Endothelial cell (in vitro differentiated cells): ENCODE measurements at places on chromosomes 11 and 22. TPM values are rescaled to one million over a fixed set of nuclear protein-coding genes. Genes with fewer than 3 reads are reported as not detected.

DNA sequence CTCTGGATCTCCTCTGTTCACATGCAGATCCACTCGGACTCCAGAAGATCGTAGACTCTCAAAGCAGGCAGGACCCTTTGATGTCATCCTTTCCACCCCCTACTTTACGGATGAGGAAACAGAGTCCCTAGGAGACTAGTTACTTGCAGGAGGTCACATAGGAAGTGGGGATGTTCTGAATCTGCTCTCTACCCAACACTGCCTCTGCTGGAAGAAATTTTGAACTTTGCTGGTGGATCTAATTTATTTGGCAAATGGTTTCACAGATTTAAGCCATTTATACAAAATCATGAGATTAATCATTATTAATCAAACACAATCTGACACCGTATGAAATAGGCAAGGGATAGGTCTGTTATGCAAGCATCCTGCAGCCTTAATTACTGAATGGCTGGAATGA, 55.0 kb upstream of the USP47 start:
- DNase-seq: peak; percentile 28

DNA sequence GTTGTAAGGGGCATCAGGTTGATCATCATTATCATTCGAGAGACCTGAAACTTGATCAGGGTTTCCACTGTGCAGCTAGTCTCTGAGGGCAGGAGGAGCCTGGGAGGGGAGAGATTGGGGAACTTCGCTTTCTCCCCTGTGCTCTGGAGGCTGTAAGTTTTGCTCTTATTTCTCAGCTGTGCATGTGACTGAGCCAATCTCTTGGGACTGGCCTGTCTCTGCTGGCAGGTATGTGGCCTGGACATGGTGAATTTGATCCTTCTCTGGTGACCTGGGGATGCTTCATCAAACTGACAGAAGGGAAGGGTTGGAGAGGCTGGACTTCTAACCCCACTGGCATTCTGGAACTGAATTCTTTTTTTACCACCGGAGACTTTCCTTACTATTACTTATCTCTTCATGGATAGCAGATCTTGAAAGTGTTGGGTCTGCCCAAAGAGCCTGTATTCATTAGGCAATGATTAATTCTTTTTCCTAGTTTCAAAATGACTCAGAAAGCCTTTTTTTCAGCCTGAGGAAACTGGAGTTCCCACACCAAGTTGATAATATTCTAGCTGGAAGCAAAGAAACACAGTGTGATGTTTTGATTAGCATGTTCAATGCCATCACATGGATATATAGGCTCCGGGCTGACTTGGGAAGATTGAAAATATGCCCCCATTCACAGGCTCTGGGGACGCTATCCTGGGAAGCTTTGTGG, 36.5 kb downstream of the TSPAN18 start:
- DNase-seq: no peak

DNA sequence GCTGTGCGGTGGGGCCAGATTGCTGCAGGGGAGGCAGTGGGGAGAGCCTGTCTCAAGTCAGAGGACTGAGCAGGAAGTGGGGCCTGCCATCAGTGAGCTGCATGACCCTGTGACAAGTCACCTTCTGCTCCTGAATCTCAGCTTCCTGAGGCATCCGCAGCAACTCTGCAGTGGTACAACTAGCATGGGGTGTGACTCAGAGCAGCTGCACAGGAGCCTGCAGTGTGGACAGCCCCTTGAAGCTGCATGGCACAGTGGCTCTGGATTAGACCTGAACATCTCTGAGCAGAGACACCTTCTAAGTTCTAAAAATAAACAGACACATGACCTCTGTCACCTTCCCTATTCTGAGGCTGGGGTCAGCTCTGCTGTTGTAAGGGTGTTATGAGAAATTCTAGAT, 18.0 kb downstream of the FAM227A start:
- DNase-seq: no peak

DNA sequence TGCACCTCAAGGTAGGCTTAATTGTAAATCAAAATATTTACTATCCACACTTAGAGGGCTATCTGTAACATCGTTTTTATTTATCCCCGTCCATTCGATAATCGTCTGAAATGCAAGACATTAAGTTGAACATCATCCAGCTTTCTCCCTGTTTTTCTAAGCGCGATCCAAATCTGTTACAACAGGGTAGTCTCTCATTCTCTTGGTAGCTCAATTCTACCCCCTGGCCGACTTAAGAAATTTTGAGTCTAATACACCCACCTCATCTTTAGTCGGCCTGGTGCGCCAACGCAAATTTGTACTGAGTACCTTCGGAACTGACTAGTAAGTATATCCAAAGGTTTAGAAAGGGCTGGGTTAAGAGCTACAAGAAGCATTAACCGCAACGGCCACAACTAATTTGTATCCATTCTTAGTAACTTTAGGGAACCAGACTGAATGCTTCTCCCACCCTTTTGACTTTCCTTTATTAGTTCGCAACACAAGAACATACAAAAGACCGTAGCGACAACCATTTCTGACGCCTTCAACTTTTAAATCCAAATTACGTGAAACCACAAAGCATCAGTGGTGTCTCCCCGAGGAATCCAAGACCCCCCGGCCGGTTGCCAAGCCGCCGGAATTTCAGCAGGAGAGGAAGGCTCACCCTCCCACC, 1.0 kb upstream of the ZNF143 start:
- no peak for DNase-seq

GRCh38 chr11:64459609-64460008, 100.6 kb downstream of the RPS6KA4 start:
- no peak for DNase-seq

- DNase-seq: no peak
Observed at GRCh38 chr11:14645015-14645912, 1.7 kb downstream of the PDE3B start.

- DNase-seq: peak; percentile 27
Observed at GRCh38 chr22:32531931-32532819, 57.6 kb downstream of the FBXO7 start.

DNA sequence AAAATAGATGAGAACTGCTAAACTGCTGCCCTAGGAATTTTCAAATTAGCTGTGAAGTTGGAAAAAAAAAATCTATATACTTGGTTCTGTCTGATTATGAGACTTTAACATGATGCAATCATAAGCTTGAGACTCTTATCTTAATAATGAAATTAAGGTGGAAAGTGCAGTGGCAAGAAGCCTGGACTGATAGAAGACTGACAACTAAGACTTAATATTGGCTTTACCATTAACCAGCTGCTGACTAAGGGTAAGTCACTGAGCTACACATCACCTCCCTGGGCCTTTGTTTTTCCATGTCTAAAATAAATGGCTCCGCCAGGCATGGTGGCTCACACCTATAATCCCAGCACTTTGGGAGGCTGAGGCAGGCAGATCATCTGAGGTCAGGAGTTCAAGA, 56.9 kb downstream of the SLC35F2 start:
- DNase-seq: no peak

DNA sequence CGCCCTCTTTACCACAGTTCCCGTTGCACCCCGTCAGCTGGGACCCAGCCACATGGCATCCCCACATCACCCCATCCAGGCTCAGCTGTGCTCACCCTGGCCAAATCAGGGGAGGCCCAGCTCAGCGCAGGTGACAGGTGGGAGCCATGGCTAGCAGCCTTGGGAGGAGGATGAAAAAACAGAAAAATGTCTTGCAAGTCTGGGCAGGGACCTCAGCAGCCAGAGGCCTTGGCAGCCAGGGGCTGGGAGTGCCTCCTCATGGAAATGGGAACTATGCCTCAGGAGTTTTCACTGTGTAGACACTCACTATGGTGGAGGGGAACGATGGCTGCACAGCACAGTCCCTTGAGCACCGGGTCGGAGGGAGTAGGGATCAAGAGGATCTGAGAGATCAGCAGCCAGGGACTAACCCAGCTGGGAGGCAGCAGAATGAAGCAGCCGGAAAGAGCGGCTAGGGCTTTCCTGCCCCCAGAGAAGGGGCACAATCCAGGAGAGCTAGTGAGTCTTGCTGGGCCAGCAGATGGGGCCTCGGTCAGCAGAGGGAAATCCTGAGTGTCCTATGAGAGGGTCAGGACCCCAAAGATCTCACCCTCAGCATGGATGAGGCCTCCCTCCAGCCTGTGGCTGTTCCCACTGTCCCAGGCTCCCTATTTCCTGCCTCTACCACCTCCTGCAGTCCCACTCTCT, 6.2 kb upstream of the FTH1 start:
- DNase-seq: no peak

GRCh38 chr22:47628477-47629272, 866.2 kb downstream of the TBC1D22A start:
- DNase-seq: no peak

DNA sequence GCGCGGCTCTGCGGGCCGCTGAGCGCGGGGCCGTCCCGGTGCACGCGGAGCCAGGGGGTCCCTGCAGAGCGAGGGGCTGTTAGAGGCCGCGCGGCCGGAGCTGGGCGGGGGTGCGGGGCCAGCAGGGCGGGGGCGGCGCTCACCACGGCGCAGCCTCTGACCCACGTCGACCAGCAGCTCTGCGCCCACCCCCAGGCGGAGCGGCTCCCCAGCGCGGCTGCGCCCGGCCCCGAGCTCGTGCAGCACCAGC, 385 bp upstream of the SCO2 start:
- no peak for DNase-seq

DNA sequence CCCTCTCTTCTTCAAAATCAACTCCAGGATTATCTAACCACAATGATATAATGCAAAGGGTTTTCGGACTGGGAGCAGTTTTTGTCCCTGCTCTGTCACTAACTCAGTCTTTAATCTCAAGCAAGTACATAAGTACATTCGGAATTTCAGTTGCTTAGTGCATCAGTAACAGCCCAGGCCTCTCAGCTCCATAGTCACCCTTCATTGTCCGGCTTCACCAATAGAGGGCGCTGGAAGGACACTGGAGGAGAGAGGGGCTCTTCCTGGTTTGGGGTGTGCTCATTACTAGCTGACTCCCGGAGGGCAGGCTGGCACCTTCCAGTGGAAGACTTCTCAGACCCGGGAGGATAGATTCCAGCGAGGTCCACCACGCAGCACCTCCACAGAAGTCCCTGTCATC, 90.4 kb upstream of the PDGFD start:
- DNase-seq: peak; percentile 77

GRCh38 chr22:39967996-39968972, 8.1 kb downstream of the TMA7B start:
- DNase-seq: no peak

DNA sequence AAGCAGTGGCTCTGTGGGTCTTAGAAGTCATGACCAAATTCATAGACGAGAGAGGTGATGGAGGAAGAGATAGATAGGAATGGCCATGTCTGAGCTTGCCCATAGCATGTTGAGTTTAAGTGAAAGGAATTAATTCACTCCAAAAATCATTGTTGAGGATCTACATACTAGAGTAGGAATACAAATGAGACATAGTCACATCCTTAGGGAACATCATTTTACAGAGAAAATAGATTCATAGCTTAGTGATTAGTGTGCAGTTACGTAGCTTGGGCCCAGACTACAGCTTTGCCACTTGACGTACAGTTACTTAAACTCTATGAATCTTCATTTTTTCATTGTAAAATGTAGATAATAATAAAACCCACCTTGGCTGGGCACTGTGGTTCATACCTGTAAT, 21.4 kb upstream of the BMAL1 start:
- DNase-seq: no peak

GRCh38 chr11:62666259-62666926, 1.3 kb downstream of the CSKMT start:
- DNase-seq: no peak

DNA sequence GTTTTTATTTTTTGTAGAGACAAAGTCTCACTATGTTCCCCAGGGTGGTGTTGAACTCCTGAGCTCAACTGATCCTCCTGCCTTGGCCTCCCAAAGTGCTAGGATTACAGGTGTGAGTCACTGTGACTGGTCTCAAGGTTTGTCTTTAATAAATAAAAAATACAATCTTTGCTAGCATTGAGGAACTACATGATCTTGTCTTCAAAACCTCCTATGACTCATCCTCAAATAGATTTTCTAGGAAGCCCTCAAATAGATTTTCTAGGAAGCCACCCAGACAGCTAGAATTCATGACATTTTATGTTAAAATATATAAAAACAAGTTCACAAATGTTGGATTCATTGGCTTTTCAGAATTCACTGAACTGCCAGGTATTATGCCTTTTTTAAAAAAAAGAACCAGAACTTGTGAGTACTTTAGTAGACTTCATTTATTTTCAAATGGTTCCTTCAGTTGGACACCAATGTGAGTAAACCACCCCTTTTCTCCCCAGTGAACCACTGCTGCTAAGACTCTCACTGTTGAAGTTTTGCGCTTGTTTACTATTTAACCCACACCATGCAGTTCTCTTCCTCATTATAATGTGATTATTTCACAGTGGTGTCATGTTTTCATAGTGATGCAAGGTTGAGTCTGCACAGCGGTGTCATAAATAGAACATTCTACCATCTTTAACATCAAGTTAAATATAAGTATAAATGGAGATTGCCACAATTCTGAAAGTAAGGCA, 303.9 kb downstream of the CASP12 start:
- no peak for DNase-seq

GRCh38 chr11:94151903-94152677, 23.4 kb downstream of the PANX1 start:
- no peak for DNase-seq

- DNase-seq: no peak
Observed at GRCh38 chr11:33674035-33674814, 26.4 kb downstream of the C11orf91 start.

GRCh38 chr11:8426076-8426475, 162.4 kb upstream of the LMO1 start:
- no peak for DNase-seq

DNA sequence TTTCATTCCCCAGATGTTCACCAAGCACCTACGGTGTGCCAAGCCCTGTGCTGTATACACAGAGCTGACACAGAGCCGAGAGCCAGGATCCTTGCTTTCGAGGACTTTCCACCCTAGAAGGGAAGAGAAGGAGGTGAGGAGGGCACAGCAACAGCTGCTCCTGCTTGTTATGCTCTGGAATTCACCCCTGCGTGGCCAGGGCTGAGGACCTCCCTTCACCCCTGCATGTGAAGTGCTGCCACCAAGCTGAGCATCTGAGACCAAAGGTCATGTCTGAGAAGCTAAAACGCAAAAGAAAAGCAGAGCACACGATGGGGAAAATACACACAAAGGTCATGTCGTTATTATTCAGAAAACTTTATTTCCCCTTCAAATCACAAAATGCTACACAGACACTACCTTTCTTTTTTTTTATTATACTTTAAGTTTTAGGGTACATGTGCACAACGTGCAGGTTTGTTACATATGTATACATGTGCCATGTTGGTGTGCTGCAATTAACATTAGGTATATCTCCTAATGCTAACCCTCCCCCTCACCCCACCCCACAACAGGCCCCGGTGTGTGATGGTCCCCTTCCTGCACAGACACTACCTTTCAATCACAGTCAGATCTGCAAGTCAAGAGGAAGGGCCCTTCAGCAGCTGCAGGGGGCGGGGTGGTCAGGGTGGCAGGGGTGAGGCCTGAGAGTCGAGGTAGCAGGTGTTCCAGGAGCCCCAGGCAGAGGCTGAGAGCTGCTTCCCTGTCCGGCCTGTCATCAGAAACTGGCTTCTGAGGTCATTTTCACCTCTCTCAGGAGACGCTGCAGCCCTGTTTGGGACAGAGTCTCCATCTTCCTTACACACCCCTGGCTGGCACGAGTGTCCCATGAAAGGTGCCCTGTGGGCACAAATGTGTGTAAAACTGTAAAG, 40.1 kb upstream of the PRR5 start:
- no peak for DNase-seq

Gene DUSP8
- 2.2 TPM for total RNA-seq

Gene PLAAT2
- total RNA-seq: not detected

Gene MMP12
- total RNA-seq: not detected

Gene UBQLN3
- 1.1 TPM for total RNA-seq

Gene MUC15
- not detected for total RNA-seq

Gene RAG2
- total RNA-seq: not detected

Gene GLYATL1
- 2.0 TPM for total RNA-seq

Gene MPPED2
- 50.2 TPM for total RNA-seq

Gene KRTAP5-1
- total RNA-seq: not detected

Gene PATZ1
- 54.0 TPM for total RNA-seq
